Mucosa of descending colon (tissue), 3 donors: ENCODE measurements at places on chromosomes 5 and 9.
A peak's percentile ranks its signal among the peaks of the same experiment; 100 is the strongest.

DNA sequence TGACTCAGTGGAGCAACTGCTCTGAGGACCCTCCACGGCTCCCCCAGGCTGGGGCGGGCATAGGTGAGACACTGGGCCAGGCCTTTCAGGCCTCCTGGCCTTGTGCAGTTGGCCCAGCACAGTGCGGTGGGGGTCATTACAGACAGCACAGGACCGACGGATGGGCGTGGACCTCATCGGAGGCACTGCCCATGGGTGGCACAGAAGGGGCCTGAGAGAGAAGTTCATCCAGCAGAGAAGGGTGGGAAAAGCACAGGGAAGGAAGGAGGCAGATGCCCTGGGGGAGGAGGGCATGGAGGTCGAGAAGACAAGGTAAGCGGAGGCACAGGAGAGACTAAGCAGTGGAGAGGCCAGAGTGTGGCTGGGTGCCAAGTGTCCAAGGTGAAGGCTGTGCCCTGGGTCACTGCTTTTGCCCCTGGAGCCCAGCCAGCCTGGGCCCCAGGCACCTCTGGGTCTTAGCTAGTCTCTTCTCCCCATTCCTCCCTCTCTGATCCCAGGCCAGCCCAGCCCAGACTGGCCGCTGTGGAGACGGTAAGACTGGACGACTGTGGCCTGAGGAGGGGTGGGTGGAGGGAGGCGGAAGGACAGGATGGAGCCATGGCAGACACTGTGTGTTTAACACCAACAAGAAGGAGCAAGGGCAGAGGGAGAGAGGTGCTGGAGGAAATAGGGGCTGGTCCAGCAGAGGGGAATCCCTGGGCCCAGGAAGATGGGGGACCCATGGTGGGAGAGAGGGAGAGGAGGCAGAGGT lies 5.7 kb downstream of the IL3 start:
- DNase-seq: no peak

- no peak for DNase-seq
Observed at GRCh38 chr9:14311171-14311949, 2.6 kb downstream of the NFIB start.

- DNase-seq: no peak
Observed at GRCh38 chr9:70499621-70500020, 85.2 kb upstream of the KLF9 start.

- no peak for DNase-seq
Observed at GRCh38 chr5:148805326-148806290, 20.8 kb upstream of the ADRB2 start.

DNA sequence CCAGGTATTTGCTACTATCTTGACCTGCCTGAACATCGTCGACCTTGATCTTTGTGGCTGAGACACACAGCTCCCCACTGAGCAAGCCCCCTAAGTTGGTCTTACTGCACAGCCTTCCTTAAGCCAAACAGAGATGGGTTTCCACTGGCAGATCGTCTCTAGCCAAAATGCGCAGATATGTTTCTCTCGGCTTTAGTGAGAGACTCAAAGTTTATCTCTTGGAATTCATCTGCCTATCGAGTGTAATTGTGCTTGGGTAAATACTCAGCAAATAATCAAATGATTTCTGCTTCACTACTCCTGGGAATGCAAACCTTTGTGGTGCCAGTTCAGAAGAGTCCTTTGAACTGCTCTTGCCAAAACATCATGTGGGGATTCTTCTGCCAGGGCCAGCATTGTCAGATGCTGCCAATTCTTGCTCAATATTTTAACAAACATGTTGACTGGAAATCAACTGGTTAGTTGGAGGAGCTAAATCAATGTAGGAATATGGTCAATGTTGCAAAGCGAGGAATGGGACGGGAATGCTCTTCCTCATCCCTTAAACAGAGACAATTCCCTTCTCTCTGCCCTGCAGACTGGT lies 141.2 kb upstream of the SLC28A3 start:
- no peak for DNase-seq

GRCh38 chr5:78497573-78498533 lies 137.4 kb downstream of the SCAMP1 start:
- DNase-seq: no peak

- no peak for DNase-seq
Observed at GRCh38 chr5:110909950-110910349, 161.6 kb upstream of the TSLP start.

DNA sequence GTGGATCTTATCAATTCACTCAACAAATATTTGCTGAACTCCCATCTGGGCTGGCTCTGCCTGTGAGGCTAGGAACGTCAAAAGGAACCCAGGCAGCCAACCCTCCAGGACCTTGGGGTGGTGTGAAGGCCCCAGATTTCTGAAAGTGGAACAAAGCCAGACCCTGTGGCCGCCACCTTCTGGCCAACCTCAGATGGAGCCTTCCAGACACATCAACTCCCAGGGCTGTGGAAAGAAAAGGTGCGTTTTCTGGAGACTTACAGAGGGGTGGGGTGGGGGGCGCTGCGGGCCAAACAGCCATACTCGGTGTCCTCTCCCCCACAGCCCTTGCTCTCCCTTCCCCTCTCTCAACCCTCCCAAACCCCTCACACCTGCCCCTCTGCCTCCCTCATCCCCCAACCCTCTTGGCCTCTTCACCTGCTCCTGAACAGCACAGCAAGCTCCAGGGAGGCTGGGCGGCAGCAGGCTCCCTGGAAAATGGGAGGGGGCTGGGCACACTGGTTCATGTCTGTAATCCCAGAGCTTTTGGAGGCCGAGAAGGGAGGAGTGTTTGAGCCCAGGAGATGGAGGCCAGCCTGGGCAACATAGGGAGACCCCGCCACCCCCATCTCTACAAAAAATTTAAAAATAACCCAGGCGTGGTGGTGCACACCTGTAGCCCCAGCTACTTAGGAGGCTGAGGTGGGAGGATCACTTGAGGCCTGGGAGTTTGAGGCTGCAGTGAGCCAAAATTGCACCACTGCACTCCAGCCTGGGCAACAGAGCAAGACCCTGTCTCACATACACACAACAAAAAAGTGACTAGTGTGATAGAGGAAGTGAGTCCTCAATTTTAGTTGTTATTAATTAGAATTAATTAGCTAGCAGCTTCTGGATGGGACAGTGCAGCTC lies 45.0 kb upstream of the PRRC2B start:
- no peak for DNase-seq

DNA sequence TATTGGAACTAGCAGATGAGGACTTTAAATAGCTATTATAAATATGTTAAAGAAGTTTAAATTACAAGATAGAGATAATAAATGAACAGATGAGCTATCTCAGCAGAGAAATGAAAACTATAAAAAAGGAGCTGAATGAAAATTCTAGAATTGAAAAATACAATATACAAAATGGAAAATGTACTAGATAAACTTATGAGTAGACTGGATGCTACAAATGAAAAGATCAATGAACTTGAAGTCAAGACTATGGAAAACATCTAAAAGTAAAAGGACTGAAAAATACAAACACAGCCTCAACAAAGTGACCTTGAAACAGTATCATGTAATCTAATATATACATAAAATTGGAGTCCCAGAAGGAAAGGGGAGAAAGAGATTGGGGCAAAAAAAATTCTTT lies 10.7 kb upstream of the PDLIM4 start:
- DNase-seq: no peak

- no peak for DNase-seq
Observed at GRCh38 chr9:113299800-113300292, 3.3 kb downstream of the RNF183 start.

DNA sequence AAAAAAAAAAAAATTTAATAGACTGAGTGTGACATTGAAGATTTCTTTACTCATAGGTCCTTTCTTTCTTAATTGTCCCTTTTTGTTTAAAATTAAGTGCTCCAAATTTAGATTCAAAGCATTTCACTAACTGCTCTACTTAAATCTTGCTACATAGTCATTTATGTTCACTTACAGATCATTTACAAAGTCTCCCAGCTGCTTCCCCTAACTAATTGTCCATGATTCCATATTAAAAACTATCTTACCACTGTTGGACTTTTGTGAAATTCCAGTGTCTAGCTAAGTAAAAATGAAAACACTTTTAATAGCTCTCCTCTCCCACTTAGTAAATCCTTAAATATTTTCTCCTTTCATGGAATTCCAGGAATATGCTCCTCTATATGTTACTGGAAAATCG lies 850.5 kb downstream of the NR2F1-AS1 start:
- DNase-seq: no peak

DNA sequence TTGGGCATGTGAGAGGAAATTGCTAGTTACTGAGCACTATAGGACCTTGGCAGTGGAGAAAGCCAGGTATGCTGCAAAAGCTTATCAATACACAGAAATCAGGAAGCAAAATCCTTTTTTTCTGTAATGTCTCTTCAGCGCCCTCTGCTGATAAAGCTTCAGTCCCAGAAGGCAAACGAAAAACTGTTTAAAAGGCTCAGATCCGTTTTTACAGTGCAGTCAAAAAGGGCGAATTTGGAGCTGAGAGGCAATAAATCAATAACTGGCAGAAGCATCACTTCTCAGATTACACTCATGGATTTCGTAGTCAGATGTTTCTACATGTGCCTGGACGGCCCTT lies 1.1 kb upstream of the MAN2A1 start:
- no peak for DNase-seq

GRCh38 chr5:54521856-54522479 lies 4.4 kb downstream of the SNX18 start:
- DNase-seq: no peak

GRCh38 chr9:81999806-82000205 lies 11.2 kb downstream of the SPATA31D1 start:
- DNase-seq: peak; percentile 55

DNA sequence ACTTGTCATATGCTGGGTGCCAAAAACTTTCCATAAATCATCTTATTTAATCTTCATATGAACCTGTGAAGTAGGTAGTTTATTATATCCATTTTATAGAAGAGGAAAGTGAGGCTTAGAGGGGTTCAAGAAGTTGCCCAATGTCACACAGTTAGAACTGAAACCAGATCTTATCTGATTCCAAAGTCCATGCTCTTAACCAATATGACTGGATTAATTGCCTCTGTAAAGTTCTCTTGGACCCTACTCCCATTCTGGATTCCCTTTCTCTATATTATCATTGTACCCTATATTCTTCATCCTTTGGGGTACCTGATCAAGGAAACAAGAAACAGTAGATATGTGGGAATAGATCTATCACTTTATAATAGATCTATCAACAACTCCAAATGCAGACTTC lies 64.5 kb upstream of the GCNT4 start:
- DNase-seq: no peak

DNA sequence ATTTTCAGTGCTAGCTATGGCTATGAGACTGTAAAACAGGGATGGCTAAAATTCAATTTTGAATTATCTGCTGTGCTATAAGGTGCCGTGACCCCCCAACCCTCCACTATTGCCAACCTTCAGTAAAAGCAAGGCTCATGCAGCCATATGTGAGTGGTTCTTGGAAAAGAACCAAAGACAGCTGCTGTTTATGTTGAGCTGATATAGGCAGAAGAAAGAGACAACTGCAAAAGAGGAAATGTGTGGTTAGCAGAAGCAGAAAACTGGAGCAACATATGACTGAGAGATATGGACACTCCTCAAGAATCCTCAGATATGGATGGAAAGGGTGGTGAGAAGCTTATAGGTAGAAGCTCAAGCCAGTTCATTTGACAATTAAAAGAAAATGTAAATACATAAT lies 200.3 kb downstream of the TLE1 start:
- DNase-seq: no peak

DNA sequence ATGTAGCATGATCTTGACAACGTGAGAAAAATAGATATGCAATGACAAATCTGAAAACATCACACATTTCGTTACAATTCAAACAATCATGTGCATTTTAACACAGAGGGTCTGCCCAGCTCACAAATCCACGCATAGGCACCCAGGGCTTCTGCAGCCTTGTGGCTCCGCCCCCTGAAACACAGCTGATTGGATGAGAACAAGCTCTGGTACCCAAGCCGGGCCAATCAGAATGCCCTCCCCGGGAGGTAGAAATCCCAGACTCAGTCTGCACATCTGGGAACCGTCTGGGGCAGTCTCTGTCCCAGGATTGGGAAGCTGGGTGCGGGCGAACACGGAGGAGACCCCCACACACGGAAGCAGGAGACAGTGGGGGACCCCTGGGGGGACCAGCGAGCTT lies 137.5 kb downstream of the GAPVD1 start:
- no peak for DNase-seq

- DNase-seq: no peak
Observed at GRCh38 chr5:69034898-69035297, 58.9 kb upstream of the SLC30A5 start.

GRCh38 chr9:2838371-2839000 lies 5.4 kb downstream of the PUM3 start:
- DNase-seq: no peak

DNA sequence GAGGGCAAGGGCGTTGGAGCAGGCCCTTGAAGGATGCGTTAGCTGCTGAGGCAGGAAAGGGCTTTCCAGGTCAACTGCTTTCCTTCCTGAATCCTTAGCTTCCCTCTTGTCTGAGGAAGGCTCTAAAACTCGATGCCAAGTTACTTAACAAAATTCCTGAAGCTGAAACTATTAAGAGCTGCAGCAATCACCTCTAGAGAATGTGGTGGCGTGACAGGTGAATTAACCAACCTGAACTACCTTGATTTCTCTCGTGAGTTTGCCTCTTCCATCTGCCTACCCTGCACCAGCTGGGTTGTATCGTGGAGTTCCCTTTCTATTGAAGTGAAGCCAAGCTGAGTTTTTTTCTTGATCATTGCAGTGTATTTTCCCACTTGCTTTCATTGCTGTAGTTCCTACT lies 96.1 kb downstream of the PDE8B start:
- no peak for DNase-seq

GRCh38 chr5:143174714-143175398 lies 228.6 kb downstream of the NR3C1 start:
- no peak for DNase-seq

- no peak for DNase-seq
Observed at GRCh38 chr5:136337039-136337625, 28.2 kb downstream of the TRPC7 start.

GRCh38 chr5:42720251-42720650 lies 36.4 kb upstream of the CCDC152 start:
- DNase-seq: no peak

- no peak for DNase-seq
Observed at GRCh38 chr5:83864652-83865051, 144.0 kb upstream of the HAPLN1 start.

GRCh38 chr5:37355161-37355560 lies 15.7 kb downstream of the NUP155 start:
- no peak for DNase-seq

DNA sequence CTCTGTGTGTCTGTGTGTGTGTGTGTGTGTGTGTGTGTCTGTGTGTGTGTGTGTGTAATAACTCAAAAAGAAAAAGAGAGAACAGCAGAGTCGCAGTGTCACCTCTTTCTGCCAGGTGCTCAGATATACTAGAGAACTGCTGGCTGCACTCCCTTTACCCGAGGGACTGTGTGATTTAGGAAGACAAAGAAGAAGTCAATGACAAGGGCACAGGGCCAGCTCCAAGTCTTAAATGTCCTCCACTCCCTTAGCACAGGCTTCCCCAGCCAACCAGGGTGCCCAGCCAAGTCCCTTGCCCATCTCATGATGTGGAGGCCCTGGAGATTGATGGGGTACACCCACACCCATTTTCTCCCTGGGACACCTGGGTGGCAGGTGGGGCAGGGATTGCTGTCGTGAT lies 8.7 kb downstream of the CCNJL start:
- no peak for DNase-seq

- no peak for DNase-seq
Observed at GRCh38 chr5:156640691-156641241, 209.3 kb upstream of the PPP1R2B start.
